ENCODE measurements at places on chromosomes 1 and 21.
A peak's percentile ranks its signal among the peaks of the same experiment; 100 is the strongest.

DNA sequence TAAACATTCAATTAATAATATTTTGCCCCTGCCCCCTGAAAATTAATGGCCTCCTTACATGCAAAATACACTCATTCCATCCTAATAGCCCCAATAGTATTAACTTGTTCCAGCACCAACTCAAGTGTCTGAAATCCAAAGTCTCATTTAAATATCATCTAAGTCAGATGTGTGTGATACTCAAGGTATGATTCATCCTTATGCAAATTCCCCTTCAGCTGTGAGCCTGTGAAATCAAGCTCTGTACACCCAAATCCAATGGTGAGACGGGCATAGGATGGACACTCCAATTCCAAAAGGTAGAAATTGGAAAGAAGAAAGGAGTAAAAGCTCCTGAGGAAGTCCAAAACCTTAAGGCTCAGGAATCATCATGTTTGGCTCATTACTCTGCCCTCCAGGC, 83.5 kb downstream of the HHAT start:
- peak; percentile 22 for DNase-seq

GRCh38 chr1:158686111-158687009, at the start of gene SPTA1:
TSS of gene SPTA1 (minus strand) at chr1:158686715. CDS start at chr1:158686517, 198 bp downstream.
- no peak for DNase-seq

DNA sequence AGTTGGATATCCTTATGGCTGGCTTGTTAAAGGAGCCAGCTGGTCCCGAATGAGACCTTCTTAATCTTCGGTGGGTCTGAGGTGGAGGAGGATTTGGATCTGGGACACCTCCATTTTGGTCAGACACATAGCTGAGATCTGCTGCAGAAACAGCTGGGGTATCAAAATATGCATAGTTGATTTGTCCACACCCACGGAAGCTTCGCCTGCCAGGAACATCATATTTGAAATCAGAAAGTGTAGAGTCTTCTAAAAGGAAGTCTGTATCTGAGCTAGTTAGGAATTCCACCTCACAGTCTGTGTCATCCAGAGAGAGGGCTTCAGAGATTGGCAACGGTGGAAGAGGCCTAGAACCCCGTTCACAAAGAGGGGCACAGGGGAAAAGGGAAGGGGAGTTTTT, 12.3 kb downstream of the ERRFI1 start:
- no peak for DNase-seq

- DNase-seq: no peak
Measured at GRCh38 chr21:34736116-34736874, 67.5 kb downstream of the CLIC6 start.

DNA sequence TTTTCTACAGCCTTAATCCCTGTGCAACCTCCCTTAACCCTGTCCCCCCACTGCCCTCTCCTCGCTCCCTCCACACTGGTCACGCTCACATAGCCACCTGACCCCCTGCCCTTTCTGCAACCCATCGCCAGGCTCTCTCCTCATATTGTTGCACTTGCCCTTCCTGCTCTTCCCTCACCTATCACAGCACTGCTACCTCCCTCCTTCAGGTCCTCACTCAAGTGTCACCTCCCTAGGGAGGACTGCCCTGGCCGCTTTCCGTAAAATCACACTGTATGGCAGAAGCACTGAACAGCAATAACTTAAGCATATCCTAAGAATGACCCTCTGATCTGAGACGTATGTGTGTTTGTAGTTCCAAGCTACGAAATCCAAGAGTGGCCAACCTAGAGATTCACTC, 406.0 kb downstream of the SIPA1L2 start:
- no peak for DNase-seq

DNA sequence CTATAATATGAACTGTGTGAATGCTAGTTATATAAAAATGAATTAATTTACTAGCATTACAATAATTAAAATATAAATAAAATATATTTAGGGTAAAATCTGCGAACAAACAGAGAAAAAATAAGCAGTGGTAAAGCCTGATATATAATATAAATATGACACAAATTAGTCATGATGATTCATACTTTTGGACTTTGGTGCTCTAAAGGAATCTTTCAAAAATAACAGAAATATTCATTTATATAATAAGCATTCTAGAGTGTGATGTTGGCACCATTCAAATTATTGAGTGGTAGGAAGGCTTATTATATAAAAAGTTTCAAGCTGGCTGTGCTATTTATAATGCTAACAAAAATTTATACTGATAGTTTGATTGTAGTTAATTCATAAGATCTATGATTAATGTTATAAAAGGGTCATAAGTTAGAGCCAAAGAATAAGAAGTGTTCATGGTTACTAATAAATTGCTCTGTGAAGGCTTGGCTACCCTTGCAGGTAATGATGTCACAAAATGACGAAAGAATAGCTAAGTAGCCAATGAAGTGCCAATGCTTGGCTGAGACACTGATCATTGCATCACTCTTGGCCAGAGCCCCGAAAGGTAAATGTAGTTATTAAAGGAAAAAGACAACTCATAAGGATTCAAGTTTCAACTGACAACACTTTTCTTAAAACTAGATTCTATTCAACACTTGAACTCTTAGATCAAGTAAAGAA, 108.7 kb downstream of the USH2A start:
- peak; percentile 68 for DNase-seq

Data from bronchial epithelial cell (primary cell).